ENCODE measurements at places on chromosomes 6 and 20. TPM values are rescaled to one million over a fixed set of nuclear protein-coding genes. Genes with fewer than 3 reads are reported as not detected.

BTN1A1 gene
- total RNA-seq, result not detected

NOX3 gene
- total RNA-seq, result not detected

TBP gene
- 13.1 TPM for total RNA-seq

FAM83B gene
- total RNA-seq, result not detected

BEND3 gene
- total RNA-seq, result 2.1 TPM

DNA sequence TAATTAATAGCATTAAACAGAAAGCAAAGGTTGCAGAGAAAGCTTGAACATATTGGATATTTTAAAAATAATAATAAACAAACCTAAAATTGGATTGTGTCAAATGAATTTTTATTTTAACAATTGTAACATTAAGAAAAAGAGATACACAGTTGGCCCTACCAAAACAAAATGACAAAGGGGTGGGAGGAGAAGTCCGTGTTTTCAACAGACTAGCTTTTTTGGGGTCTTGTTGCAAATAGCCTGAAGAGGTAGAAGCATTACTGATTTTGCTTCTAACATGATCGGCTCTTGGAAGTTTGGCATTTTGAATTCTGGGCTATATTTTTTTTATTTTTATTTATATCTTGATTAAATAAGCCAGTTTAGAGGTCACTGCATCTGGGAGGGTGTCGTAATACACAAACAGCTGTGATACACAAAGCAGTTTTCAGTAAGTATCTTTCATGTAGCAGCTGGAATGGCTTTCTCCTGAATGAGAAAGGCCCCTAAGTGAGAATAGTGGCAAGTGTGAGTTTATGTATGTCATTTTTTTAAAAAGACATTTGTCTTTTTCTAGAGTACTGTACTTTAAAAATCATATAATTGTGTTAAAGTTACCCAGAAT, 85.5 kb upstream of the ZNF217 start:
- DNase-seq, result peak; percentile 56

DNA sequence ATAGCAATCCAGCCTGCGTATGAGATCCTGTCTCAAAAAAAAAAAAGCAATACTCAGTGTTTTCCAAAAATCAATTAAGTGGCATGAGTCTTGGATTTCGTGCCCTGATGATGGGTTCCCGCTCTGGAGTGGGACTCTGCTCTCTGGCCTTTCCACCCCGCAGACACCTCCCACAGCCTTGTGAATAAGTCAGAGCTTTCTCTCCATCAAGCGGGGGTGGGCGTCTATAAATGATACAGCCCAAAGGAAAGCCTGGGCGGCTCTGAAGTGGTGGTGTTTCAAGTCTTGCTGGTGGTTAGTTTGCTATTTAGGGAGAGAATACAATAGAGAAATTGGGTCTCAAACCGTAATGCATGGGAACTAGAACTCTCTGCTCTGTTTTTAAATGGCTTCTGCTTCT, 52.5 kb upstream of the TAGAP start:
- no peak for DNase-seq

GRCh38 chr6:92122746-92123145, 1296.6 kb downstream of the EPHA7 start:
- DNase-seq, result peak; percentile 3

GRCh38 chr6:24778121-24778520, 3.4 kb downstream of the GMNN start:
- no peak for DNase-seq

DNA sequence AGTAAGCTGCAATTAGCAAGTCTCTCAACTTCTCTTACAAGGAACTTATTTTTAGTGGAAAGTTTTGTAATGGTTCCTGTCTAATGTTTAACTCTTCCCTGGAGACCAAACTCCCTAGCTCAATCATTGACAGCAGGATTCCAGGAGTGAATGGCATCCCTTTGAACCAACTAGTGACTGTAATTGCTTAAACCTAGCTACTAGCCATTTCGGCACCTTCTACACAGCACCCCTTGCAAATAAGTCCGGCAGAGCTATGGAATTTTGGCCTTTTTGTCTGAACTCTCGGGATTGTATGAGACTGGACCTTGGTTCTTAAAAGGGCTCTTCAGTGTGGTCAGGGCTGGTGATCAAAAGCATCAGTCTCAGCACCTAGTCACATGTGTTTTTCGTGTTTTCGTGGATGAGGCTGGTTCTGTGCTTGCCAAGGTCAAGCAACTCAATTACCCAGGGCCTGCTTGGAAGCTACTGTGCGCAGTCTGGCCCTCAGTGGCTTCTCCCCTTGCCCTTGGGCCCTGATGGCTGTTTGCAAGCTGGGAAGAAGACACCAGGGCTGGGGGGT, 135.3 kb upstream of the NEDD9 start:
- DNase-seq, result no peak

DNA sequence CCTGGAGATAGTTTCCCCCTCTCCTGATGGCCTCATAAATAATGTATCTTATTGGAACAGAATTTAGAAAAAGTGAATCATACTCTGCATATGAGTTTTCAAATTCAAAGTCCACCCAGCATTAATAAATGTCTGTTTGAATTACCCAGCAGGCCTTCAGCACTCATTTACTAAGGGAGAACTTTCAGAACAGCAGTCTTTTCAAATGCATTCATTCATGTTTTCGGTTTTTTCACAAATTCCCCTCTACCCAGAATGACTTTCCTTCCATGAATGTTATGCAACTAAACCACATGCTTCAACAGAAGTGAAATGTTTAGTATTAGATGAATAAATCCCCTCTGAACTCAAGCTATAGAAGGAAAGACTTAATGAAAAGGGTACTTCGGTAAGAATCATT, 92.4 kb downstream of the RTN4IP1 start:
- DNase-seq, result no peak
